ENCODE measurements at places on chromosomes 5 and 9. TPM values are rescaled to one million over a fixed set of nuclear protein-coding genes. Genes with fewer than 3 reads are reported as not detected.

Gene HTR1A
- not detected for total RNA-seq

DNA sequence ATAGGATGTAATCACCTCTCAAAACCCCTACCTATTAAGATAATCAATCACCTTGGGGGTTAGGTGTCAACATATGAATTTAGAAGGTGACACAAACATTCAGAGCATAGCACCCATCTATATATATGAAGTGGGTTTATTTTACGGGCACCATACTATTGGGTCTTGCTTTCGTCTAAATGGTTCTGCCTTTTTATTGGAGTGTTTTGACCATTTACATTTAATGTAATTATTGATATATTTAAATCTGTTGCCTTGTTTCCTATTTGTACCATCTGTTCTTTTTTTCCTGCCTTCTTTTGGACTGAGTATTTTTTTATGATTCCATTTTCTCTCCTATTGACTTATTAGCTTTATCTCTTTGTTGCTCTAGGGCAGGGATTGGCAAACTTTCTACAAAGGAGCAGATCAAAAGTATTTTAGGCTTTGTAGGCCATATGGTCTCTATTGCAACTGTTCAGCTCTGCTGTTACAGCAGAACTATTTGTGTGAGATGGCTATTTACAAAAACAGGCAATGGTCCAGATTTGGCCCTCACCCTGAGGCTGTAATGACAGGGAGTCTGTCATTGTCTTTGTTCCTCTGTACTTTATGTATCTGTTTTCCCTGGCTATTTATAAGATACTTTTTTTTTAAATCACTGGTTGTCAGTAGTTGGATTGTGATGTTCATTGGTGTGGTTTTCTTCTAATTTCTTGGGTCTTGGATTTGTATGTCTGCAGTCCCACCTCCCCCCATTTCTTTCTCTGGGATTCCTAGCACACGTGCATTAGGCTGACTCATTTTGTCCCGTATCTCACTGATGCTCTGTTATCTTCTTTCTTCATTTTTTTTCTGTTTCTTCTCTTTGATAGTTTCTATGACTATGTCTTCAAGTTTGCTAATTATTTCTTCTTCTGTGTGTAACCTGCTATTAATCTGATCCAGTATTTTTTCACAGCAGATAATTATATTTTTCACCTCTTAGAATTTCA, 127.1 kb downstream of the DAB2IP start:
- H3K4me3 ChIP-seq = no peak overlapping the region
- H3K4me1 ChIP-seq = peaks cover 20% of the 10 kb centered on the region
- DNase-seq = peak; percentile 47
- H3K27ac ChIP-seq = 0 out of 2 replicates have a peak overlapping the region, but pooled peaks have one; percentile 10
- H3K27me3 ChIP-seq = no peaks in the 10 kb centered on the region

DNA sequence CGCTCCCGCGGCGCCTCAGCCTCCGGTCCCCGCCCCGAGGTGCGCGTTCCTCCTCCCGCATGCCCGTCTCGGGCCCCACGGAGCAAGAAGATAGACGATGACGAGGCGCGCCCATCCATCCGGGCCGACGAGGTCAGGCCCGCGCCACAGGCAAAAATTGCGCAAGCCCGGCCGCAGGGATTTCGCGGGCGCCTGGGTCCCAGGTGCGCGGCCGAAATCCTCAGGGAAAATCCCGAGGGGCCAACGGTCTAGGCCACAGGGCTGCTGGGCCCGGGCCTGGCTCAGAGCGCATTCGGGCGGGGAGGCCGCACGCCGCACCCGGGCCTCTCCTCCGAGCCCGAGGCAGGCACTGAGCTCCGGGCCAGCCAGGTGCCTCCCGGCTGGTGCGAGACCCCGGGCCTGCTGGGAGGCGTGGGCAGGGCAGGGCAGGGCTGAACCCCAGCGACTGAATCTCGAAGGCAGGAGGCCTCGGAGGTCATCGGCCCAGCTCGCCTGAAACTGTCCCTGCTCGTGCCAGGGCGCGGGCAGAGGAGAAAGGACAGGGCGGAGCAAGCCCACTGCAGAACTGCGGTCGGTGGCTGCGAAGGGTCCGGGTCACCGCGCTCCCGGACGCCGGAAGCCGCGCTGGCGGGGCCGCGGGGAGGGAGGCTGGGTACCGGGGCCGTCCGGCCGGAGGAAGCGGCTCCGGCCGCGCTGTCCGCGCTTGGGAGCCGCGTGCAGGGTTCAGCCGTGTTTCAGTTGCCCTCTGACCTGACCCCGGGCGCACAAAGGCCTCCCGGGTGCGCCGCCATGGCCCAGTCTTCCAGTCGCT, 66.8 kb downstream of the FOXD1 start:
- no peak overlapping the region for H3K4me3 ChIP-seq
- no peak overlapping the region for H3K27ac ChIP-seq
- H3K27me3 ChIP-seq = no peaks in the 10 kb centered on the region
- DNase-seq = no peak
- H3K36me3 ChIP-seq = peaks cover 42% of the 10 kb centered on the region

- no peak overlapping the region for H3K27ac ChIP-seq
- peaks cover 15% of the 10 kb centered on the region for H3K36me3 ChIP-seq
- no peak overlapping the region for H3K4me3 ChIP-seq
- peaks cover 48% of the 10 kb centered on the region for H3K4me1 ChIP-seq
These were observed 298.8 kb downstream of the NR2F1-AS1 start for GRCh38 chr5:93281980-93282772.

DNA sequence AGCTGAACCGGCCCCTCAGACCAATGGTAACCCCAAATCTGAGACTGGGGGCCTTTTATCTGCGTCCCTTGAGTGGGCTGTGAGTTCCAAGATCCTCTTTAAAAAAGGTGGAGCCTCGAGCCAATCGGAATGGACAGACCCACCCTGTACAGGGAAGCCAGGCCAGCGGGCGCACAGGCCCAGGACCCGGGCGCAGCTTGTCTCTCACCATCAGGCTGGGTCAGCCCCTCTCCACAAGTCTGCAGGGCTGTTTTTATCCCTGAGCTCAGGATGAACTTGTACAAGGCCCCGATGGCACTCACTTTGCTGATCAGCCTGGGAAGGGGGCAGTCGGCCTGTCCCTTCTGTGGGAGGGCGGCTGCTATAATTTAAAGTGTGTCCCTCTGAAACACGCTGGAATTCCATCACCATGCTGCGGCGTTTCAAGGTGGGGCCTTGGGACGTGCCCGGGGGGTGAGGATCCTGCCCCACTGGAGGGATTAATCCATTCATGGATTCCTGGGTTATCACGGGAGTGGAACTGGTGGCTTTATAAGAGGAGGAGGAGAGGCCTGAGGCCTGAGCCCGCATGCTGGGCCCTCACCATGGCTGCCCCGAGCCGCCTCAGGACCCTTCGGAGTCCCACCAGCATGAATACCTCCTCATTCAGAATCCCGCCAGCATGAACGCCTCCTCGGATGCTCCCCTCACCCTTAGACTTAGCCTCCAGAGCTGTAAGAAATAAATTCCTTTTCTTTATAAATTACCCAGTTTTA, 14.1 kb downstream of the EXD3 start:
- H3K4me1 ChIP-seq = peaks cover 29% of the 10 kb centered on the region
- no peak overlapping the region for H3K4me3 ChIP-seq
- no peak overlapping the region for H3K27ac ChIP-seq
- H3K27me3 ChIP-seq = peaks cover 7% of the 10 kb centered on the region
- no peak for DNase-seq
- no peaks in the 10 kb centered on the region for H3K36me3 ChIP-seq

DNA sequence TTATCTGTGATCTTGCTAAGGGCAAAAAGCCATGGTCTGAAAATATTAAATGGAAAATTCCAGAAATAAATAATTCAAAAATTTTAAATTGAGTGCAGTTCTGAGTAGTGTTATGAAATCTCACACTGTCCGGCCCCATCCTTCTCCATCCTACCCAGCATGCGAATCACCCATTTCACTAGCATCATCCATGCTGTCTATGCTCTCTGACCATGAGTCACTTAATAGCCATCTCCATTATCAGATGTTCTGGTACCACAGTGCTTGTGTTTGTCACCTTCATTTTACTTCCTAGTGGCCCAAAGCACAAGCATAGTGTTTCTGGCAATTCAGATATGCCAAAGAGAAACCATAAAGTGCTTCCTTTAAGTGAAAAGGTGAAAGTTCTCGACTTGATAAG, 63.3 kb upstream of the SMC5 start:
- no peak overlapping the region for H3K4me3 ChIP-seq
- H3K4me1 ChIP-seq = peaks cover 13% of the 10 kb centered on the region
- no peak overlapping the region for H3K27ac ChIP-seq
- peak; percentile 74 for DNase-seq
- H3K27me3 ChIP-seq = no peaks in the 10 kb centered on the region

DNA sequence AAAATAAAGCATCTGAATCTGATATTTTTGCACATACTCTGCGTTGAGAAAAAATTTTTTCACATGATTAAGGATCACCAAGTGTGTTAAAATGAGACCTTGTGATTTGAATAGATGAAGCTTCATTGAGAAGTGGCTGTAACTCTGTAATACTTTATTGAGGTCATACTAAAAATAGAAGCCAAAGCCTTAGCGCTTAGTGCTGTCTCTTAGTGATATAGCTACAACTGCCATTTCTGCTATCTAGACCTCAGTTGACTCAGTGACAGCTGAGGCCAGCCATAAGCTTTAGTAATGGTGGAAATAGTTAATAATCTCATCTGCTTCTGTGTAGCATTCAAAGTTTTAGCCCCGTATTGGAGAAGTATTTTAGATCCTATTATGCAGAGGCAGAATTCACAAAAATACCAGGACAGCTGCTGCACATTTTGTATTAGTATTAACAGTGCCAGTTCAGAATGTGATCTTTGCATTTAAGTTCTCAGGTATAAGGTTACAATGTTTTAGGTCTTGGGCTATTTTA, 107.4 kb upstream of the SGCD start:
- no peak for DNase-seq
- H3K27ac ChIP-seq = no peak overlapping the region
- no peak overlapping the region for H3K4me3 ChIP-seq
- H3K4me1 ChIP-seq = no peaks in the 10 kb centered on the region
- no peaks in the 10 kb centered on the region for H3K27me3 ChIP-seq

Gene SPINK4
- total RNA-seq = not detected

Gene OR2V2
- total RNA-seq = not detected

- DNase-seq = no peak
- peaks cover 3% of the 10 kb centered on the region for H3K27me3 ChIP-seq
- H3K27ac ChIP-seq = no peak overlapping the region
- H3K4me3 ChIP-seq = no peak overlapping the region
- H3K36me3 ChIP-seq = peaks cover 49% of the 10 kb centered on the region
These were observed 56.6 kb downstream of the IARS1 start for GRCh38 chr9:92236915-92237314.

Gene PCDHB10
- 0.90 TPM for total RNA-seq

DNA sequence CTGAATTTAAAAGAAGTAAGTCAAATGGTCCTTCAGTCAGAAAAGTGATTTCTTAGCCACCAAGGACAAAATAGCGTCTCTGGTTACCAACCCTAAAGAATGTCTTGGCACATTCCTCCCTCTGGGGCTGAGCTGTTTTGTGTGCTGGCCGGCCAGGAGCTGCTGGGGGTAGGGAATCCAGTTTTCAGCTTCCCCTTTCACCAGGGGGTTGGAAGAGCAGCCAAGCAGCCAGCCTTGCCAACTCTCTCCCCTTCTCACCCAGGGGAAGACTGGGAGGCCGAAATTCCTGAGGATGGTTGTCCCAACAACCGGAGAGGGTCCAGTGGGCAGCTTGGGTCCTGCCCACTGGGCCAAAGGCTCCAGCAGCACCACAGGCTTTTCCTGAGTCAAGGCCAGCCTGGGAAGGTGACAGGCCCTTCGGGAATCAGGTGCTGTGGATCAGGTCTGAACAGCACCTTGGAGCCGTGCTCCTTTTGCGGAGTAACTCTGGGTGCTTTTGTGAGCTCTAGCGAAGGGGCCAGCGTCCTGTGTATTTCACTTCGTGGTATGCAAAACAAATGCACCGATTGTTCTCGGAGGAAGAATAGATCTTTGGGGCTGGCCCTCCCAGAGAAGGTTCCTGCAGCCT, 4.2 kb downstream of the WWC1 start:
- H3K36me3 ChIP-seq = no peaks in the 10 kb centered on the region
- DNase-seq = peak; percentile 48
- no peak overlapping the region for H3K27ac ChIP-seq
- H3K4me1 ChIP-seq = peaks cover 24% of the 10 kb centered on the region
- H3K27me3 ChIP-seq = no peaks in the 10 kb centered on the region
